ENCODE measurements at places on chromosomes 5 and 9.

- no peak for DNase-seq
These were observed 198.6 kb downstream of the SH3GL2 start for GRCh38 chr9:17777465-17777864.

GRCh38 chr5:158821331-158821730 lies 278.4 kb downstream of the EBF1 start:
- DNase-seq, result no peak

GRCh38 chr5:37111426-37112382 lies 137.5 kb downstream of the CPLANE1 start:
- no peak for DNase-seq

- no peak for DNase-seq
These were observed 15.6 kb upstream of the SPATA24 start for GRCh38 chr5:139419226-139420192.

DNA sequence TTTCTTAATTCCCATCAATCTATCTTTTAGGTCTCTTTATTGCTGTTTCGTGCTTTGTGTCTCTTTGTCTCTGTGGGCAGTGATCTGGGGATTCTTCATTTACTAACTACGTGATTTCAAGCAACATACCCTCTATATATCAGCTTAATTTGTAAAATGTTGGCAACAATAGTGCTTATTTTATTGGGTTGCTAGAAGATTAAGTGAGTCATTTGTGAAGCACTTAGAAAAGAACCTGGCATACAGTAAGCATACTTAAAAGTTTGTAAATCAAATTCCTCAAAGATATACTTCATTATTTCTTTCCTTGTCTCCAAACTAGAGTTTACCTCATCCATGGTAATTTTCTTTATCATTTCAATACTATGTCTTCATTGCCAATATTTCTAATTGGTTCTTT lies 669.7 kb downstream of the MAT2B start:
- no peak for DNase-seq

DNA sequence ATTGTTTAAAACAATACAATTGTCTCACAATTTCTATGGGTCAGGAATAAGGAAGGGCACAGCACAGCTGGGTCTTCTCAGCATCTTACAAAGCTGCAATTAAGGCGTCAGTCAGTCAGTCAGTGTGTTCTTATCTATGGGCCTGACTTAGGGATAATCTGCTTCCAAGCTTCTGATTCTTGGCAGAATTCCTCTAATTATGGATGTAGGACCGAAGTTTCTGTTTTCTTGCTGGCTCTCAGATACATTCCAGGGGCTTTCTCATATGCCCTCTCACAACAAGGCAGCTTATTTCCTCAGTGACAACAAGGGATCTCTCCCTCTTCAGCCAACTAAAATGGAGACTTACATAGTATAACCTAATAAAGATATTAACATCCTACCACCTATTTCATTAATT lies 1925.3 kb upstream of the ACO1 start:
- no peak for DNase-seq

- DNase-seq, result no peak
These were observed 21.9 kb downstream of the ARHGEF37 start for GRCh38 chr5:149603210-149603609.

GRCh38 chr5:676699-677076 lies 16.5 kb downstream of the TPPP start:
- no peak for DNase-seq

- DNase-seq, result no peak
These were observed 21.3 kb upstream of the MEGF9 start for GRCh38 chr9:120735415-120736126.

DNA sequence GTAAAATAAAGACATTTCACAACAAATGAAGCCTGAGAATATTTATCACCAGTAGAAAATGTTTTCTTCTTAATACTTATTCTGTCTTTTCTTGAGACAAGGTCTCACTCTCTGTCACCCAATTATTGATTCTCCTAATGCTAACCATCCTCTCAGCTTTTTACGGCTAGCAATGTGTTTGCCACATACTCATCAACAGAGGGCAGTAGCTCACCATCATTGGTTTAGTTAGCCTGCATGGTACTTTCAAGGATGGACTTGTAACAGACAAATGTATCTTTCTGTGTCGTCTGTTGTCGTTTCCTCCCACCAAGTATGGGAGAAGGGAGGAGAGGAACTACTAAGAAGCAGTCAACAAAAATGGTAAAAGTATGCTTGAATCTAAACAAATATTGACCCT lies 5.9 kb upstream of the ACO1 start:
- DNase-seq, result no peak

- DNase-seq, result no peak
These were observed 34.7 kb downstream of the DAP start for GRCh38 chr5:10726179-10726912.

All from stimulated activated CD8-positive, alpha-beta memory T cell treated with anti-CD3 and anti-CD28 coated beads, Interleukin-4, amount 100 ng/mL, for 1 hour (primary cell).